ENCODE measurements at places on chromosomes 6 and 20. TPM values are rescaled to one million over a fixed set of nuclear protein-coding genes. Genes with fewer than 3 reads are reported as not detected.

The TMEM244 gene
- total RNA-seq, result not detected

The FYN gene
- 57.3 TPM for total RNA-seq

The EFCAB8 gene
- not detected for total RNA-seq

The PRPH2 gene
- total RNA-seq, result 0.30 TPM

The CFAP206 gene
- total RNA-seq, result not detected

The KCNK16 gene
- not detected for total RNA-seq

The UFL1 gene
- 26.4 TPM for total RNA-seq

The EGFL8 gene
- total RNA-seq, result 3.7 TPM

The SIRPG gene
- total RNA-seq, result not detected

DNA sequence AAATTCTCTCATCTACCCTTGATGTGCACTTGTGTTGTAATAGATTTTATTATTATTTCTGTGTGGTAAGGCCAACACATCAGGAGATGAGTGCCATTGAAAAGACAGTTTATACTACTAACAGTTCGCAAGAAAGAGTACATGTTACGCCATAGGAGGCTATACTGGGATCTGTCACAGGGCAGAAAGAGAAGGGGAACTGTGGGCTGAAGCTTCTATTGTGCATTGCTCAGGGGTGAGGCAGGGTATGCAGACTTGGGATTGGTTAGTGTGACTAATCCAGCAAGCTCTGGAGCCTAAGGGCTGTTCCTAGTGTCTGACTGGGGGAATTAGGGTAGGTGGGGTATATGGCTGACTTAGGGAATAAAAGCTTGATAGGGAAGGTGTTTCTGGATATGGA is 50.9 kb downstream of the GPR63 start:
- no peaks in the 10 kb centered on the region for H3K27me3 ChIP-seq
- DNase-seq, result no peak
- no peaks in the 10 kb centered on the region for H3K36me3 ChIP-seq
- no peak overlapping the region for H3K27ac ChIP-seq

- H3K4me3 ChIP-seq, result no peak overlapping the region
- no peaks in the 10 kb centered on the region for H3K36me3 ChIP-seq
- no peaks in the 10 kb centered on the region for H3K4me1 ChIP-seq
- H3K27ac ChIP-seq, result no peak overlapping the region
- H3K27me3 ChIP-seq, result peaks cover 22% of the 10 kb centered on the region
Measured at GRCh38 chr20:1536893-1537730, 20.4 kb downstream of the SIRPD start.

DNA sequence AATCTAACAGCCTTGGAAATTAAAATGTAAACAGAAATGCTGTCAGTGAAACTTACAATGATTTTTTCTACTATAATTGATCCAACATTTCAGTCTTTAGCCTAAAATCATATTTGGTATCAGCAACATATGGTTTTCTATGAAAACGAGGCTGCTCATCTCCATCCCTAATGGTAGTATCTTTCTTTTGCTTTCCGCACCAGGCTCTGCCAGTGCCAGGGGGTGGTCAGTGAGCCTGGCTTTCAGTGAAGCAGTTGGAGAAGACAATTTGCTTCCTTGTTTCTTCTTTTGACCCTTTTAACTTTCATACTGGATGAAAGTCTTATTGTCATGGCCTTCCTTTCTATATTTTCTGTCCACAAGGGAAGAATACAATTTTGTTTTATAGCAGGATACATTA is 258.4 kb downstream of the ARID1B start:
- H3K36me3 ChIP-seq, result no peaks in the 10 kb centered on the region
- H3K4me3 ChIP-seq, result no peak overlapping the region
- H3K27me3 ChIP-seq, result no peaks in the 10 kb centered on the region
- no peak overlapping the region for H3K27ac ChIP-seq
- H3K4me1 ChIP-seq, result peaks cover 26% of the 10 kb centered on the region

- no peaks in the 10 kb centered on the region for H3K4me1 ChIP-seq
- peaks cover 17% of the 10 kb centered on the region for H3K36me3 ChIP-seq
- H3K27me3 ChIP-seq, result no peaks in the 10 kb centered on the region
- no peak overlapping the region for H3K27ac ChIP-seq
- H3K4me3 ChIP-seq, result no peak overlapping the region
- no peak for DNase-seq
Measured at GRCh38 chr6:123580331-123580730, 56.4 kb downstream of the TRDN start.

- H3K4me1 ChIP-seq, result peaks cover 51% of the 10 kb centered on the region
- H3K27me3 ChIP-seq, result no peaks in the 10 kb centered on the region
- no peak for DNase-seq
- no peak overlapping the region for H3K4me3 ChIP-seq
Measured at GRCh38 chr6:106564476-106564875, 64.8 kb downstream of the RTN4IP1 start.

- peaks cover 15% of the 10 kb centered on the region for H3K36me3 ChIP-seq
- H3K27me3 ChIP-seq, result no peaks in the 10 kb centered on the region
- H3K4me1 ChIP-seq, result peaks cover 66% of the 10 kb centered on the region
- H3K27ac ChIP-seq, result peak overlapping the region; percentile 72
Measured at GRCh38 chr20:9160331-9160730, 91.4 kb downstream of the PLCB4 start.

GRCh38 chr20:2086177-2086979 is 15.2 kb upstream of the STK35 start:
- no peak overlapping the region for H3K27ac ChIP-seq
- H3K27me3 ChIP-seq, result peaks cover 40% of the 10 kb centered on the region
- DNase-seq, result no peak
- no peaks in the 10 kb centered on the region for H3K36me3 ChIP-seq

- H3K36me3 ChIP-seq, result no peaks in the 10 kb centered on the region
- no peak for DNase-seq
- H3K27ac ChIP-seq, result no peak overlapping the region
- H3K4me1 ChIP-seq, result peaks cover 9% of the 10 kb centered on the region
- no peak overlapping the region for H3K4me3 ChIP-seq
- peaks cover 19% of the 10 kb centered on the region for H3K27me3 ChIP-seq
Measured at GRCh38 chr20:60271597-60271996, 313.4 kb downstream of the CDH26 start.

DNA sequence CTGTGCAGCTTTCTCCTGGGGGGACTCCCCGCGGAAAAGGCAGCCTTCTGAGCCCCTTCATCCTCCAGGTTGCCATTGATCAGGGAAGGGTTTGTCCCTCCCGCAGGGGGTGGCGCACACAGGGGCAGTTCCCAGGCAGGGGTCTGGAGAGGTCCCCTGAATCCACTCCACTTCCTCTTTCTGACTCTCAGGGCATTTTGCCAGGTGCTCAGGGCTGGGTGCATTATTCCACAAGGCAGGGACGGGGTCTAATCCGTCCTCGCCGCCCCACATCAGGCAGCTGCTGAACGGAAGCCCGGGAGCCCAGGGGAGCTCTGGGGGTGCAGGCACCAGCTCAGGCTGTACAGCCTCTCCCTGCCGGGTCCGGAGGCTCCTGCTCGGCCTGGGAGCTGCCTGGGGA is 180.9 kb downstream of the TTLL2 start:
- H3K4me3 ChIP-seq, result no peak overlapping the region
- no peaks in the 10 kb centered on the region for H3K4me1 ChIP-seq
- no peaks in the 10 kb centered on the region for H3K27me3 ChIP-seq
- H3K27ac ChIP-seq, result no peak overlapping the region
- peaks cover 16% of the 10 kb centered on the region for H3K36me3 ChIP-seq

GRCh38 chr6:78598966-78599365 is 268.4 kb upstream of the IRAK1BP1 start:
- H3K27me3 ChIP-seq, result no peaks in the 10 kb centered on the region
- H3K4me1 ChIP-seq, result peaks cover 83% of the 10 kb centered on the region

GRCh38 chr20:19547547-19547946 is 210.5 kb upstream of the RIN2 start:
- H3K36me3 ChIP-seq, result no peaks in the 10 kb centered on the region
- H3K27me3 ChIP-seq, result peaks cover 5% of the 10 kb centered on the region
- no peak overlapping the region for H3K27ac ChIP-seq
- no peak overlapping the region for H3K4me3 ChIP-seq
- no peaks in the 10 kb centered on the region for H3K4me1 ChIP-seq
- no peak for DNase-seq

DNA sequence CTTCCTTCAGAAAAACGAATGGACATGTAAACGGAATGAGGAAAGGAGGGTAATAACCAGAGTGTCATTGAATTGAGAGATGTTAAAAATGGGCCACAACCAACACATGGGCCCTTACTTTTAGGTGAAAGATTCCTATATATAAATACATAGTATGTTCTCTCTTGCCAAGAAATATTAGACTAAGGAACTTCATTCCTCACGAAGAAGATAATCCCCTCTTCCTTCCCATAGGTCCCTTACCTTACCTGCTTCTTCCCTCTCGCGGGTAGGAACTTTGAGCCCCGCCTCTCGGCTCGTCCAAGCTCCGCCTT is 295 bp upstream of the TBC1D22B start:
- DNase-seq, result no peak
- H3K4me3 ChIP-seq, result peak overlapping the region; percentile 91
- H3K36me3 ChIP-seq, result no peaks in the 10 kb centered on the region
- peaks cover 47% of the 10 kb centered on the region for H3K4me1 ChIP-seq

GRCh38 chr6:75397656-75398465 is 95.7 kb downstream of the FILIP1 start:
- no peak overlapping the region for H3K27ac ChIP-seq
- no peaks in the 10 kb centered on the region for H3K36me3 ChIP-seq
- peaks cover 42% of the 10 kb centered on the region for H3K4me1 ChIP-seq
- H3K4me3 ChIP-seq, result no peak overlapping the region
- peak; percentile 18 for DNase-seq

DNA sequence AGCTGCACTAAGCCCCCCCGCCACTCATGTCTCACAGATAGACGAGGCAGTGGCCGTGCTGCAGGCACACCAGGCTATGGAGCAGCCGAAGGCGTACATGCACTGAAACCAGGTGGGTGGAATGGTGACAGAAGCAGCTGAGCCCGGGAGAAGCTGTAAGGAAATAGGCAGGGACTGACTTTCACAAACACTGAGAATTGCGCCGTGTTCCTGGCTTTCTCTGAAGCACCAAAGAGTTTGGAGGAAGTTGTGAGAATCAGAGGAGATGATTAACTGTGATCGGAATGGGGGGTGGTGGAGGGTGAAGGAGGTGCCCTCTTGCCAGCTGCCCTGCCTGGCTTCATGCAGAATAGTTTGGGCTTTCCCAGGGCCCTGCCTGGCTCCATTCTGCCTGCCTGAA is 21.6 kb downstream of the TOMM34 start:
- peaks cover 27% of the 10 kb centered on the region for H3K36me3 ChIP-seq
- H3K27me3 ChIP-seq, result no peaks in the 10 kb centered on the region
- no peak for DNase-seq
- peaks cover 17% of the 10 kb centered on the region for H3K4me1 ChIP-seq
- peak overlapping the region; percentile 45 for H3K27ac ChIP-seq

DNA sequence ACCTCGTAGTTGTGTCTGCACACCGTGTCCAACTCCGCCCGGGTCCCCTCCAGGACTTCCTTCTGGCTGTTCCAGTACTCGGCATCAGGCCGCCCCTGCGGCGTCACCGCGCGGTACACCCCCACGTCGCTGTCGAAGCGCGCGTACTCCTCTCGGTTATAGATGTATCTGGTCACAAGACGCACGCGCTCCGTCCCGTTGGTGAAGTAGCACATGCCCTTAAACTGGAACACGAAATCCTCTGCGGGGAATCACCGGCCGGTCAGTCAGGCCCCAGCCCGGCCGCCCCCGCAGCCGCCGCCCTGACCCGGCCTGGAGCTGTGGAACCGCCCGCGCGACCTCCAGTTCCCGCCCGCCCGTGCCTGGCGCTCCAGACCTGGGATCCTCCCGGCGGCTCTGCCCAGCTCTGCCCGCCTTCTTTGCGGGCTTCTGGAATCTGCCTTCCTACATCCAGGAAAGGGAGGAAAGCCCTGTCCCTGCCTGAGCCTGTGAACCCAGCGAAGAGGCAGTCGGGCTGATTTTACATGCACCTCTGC is 1.6 kb downstream of the HLA-DQB1 start:
- no peaks in the 10 kb centered on the region for H3K36me3 ChIP-seq
- H3K27ac ChIP-seq, result no peak overlapping the region
- H3K4me1 ChIP-seq, result no peaks in the 10 kb centered on the region
- H3K4me3 ChIP-seq, result no peak overlapping the region

- H3K4me3 ChIP-seq, result peak overlapping the region; percentile 18
- H3K27ac ChIP-seq, result peak overlapping the region; percentile 14
- H3K4me1 ChIP-seq, result peaks cover 48% of the 10 kb centered on the region
- H3K36me3 ChIP-seq, result peaks cover 30% of the 10 kb centered on the region
- H3K27me3 ChIP-seq, result no peaks in the 10 kb centered on the region
Measured at GRCh38 chr6:140663094-140663493, 1288.6 kb upstream of the CITED2 start.

DNA sequence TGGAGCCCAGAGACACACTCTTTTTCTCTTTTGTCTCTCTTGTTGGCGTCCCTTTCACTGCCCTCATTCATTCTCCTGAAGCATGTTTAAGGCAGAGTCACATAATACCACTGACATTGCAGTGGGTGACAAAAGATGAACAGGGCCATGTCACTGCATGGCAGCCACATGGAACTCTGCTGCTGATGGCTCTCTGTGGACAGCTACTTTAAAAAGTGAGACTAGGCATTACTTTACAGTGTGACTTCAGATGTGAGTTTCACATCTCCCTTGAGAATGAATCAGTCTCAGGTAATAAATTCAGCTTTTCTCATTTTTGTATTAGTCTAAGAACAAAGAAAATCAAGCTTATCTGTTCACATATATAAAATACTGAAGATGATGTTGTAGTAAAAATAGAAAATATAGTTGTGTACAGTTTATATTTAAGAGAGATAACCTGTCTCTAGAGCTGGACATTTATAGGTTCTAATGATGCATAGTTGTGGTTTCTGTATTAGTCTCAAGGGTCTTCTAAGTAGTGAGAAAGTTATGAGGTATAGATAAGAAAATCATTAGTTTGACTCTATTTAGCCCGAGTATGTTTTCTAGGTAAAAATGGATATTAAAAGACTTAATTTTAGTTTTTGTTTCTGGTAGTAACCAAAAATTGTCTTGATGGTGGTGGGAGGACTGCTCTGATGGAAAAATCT is 6.1 kb downstream of the MRS2 start:
- H3K27ac ChIP-seq, result no peak overlapping the region
- peaks cover 15% of the 10 kb centered on the region for H3K4me1 ChIP-seq
- DNase-seq, result no peak
- H3K4me3 ChIP-seq, result no peak overlapping the region
- no peaks in the 10 kb centered on the region for H3K27me3 ChIP-seq

DNA sequence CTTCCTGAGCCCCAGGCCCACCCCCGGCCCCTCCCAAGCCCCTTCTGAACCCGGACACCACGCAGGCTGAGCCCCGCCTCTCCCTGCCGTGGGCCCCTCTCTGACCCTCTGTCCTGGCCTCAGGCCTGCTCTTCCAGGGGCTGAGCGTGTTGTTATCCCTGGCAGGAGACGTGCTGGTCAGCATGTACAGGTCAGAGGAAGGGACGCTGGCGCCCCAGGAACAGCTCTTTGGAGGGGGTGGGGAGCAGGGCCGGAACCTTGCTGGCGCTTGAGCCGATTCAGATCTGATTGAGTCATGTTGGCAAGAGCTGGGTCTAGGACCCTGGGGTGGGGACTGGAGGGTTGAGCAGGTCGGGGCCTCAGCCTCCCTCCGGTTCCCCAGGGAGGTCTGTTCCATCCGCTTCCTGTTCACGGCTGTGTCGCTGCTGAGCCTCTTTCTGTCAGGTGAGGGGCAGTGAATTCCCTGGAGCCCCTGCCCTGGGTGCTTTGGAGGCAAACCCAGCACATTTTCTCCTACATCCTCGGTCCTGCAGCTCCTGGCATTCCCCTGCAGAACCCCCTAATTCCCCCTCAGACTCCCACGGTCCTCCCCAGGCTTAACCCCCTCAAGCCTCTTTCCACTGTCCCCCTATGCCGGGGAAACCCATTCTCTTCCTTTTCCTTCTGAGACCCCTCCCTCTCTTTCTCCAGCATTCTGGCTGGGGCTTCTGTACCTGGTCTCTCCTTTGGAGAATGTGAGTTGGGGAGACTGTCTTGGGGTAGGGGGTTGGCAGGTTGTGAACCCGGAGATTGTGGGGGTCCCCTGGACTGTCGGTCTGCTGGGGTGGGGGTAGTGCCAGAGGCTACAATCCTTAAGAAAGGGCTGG is 2.0 kb downstream of the SPAG4 start:
- no peaks in the 10 kb centered on the region for H3K36me3 ChIP-seq
- peak; percentile 39 for DNase-seq
- peaks cover 28% of the 10 kb centered on the region for H3K4me1 ChIP-seq
- peak overlapping the region; percentile 89 for H3K4me3 ChIP-seq
- H3K27ac ChIP-seq, result peak overlapping the region; percentile 97
